ENCODE measurements at places on chromosomes 2 and 18.

DNA sequence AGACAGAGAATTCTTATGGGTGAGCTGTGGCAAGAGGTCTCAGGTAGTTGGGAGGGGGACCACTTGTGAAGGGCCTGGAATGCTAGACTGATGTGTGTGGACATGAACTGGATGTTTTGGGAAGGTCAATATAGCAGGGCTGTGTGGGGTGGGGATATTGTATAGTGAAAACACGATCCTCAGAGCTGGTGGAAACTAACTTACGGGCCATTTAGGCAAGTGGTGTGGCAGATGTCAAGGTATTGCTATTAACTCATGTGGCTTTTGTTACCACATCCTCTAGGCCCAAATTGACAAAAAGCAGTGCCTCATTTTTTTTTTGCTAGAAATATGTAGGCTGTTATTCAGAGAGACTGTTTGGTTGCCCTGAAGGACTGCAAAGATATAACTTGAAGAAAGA lies 8.0 kb upstream of the GALNT1 start:
- no peak for DNase-seq

DNA sequence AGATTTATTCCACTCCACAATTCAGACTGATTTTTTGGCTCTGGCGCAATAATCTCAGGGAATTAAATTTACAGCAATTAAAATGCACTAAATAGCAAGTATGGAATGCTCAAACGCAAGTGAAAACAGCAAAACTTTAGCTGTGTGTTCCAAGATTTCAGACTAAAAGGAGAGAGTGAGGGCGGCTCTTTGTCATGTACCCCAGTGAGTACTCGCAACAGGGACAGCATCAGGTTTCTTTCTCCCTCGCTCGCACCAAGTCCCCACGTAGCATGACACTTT lies 1.1 kb downstream of the ROCK2 start:
- DNase-seq = no peak

DNA sequence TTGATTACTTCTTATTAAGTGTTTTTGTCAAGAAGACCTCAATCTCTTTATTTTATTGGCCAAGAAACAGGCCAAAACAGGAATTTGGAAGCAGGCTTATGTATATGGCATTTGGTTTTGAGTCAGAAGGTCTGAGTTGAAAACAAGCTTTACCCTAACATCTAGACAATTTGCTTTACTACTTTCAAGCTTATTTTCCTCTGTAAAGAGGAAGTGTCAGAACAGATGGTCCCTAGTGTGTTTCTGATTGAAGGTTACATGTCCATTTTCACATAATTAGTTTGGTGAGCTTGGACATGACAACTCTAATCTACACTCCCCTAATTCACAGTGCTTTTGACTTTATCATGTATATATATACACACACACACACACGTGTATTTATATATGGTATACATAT lies 19.8 kb upstream of the MAP4K4 start:
- no peak for DNase-seq

- no peak for DNase-seq
These were observed 26.8 kb upstream of the NEDD4L start for GRCh38 chr18:58017267-58017666.

DNA sequence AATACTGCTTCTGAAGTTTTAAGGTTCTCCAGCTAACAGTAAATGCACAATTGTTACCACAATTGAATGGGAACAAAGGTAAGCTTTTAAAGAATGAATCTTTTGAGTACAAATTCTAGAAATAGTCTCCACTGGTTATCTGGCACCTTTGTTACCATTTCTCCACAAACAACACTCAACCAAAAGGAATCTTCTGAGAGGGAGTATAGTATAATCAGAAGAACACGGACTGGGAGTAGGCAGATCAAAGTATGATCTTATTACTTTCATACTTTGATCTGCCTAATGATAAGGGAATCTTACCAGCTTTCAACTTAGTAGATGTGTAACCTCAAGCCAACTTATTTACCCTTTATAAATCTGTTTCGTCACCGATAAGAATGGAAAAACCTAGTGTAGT lies 1.4 kb downstream of the CEP76 start:
- no peak for DNase-seq

GRCh38 chr2:15700599-15701340 lies 109.1 kb downstream of the DDX1 start:
- no peak for DNase-seq

GRCh38 chr18:5995626-5996025 lies 100.3 kb upstream of the TMEM200C start:
- no peak for DNase-seq

GRCh38 chr2:37343537-37344434 lies 644 bp upstream of the QPCT start:
- DNase-seq = no peak

DNA sequence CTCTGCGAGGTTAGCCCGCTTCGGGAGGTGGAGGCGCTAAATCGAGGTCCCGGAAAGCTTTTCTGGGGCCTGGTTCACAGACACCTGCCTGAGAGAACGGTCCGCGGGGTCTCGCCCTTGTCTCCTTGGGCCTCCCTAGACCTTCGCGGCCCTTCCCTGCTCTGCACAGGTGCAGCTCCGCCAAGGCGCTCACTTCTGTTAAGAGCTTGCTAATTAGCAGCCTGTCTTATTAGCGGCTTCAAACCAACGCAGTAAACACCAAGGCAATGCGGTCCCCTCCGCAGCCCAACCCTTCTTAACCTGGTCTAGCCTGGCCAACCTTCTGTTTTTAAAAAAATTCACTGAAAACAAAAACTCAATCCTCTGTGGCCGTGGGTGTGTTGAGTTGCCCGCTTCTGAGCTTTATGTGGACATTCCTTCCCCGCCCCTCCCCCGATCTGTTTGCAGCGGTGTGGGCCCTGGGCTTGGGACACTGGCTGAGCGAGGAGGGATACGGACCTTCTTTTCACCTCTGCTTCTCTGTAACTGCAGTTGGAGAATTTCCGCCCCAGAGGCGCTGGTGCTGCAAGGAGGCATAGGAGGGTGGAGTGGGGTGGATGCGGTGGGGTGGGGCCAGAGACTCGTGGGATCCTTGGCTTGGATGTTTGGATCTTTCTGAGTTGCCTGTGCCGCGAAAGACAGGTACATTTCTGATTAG lies 3.4 kb upstream of the HOXD4 start:
- DNase-seq = no peak

DNA sequence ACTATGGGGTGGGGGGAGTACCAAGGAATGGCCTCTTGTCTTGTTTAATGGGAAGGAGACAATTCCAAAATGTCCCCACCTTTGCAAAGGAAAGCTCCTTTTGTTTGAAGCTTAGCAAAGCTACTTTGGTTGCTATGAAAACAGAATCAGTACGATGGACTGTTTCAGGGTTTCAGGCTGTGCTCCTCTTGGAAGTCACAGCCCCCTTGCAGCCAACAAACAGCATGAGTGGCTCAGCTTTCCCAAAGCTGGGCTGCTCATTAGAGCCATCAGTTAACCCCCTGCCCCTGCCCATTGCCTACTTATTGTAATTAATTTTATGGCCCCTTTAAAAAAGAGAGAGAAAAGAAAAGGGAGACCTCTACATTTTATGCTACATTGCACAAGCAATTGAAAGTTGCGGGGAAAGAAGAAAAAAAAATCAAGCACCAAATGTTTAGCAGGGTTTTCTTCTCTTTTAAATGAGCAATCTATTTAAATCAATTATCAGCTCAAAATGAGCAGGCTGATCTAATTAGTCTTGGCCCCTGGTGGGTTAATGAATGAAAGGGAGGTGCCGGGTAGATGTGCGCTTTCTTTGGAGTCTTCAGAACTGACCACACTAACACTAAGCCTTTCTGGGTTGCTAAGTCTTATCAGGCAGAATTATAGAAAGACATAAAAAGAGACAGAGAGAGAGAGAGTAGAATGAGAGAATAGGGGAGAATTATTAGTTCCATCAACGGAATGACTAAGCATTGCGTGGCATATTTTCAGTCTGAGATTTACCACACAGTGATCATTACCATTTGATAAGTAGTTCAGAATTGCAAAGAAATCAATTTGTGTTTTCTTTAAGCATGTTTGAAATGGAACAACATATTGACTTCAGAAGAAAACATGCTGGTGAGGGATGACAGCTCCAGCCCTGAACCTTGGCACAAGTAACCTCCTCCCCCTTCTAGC lies 284.9 kb downstream of the INSIG2 start:
- no peak for DNase-seq

DNA sequence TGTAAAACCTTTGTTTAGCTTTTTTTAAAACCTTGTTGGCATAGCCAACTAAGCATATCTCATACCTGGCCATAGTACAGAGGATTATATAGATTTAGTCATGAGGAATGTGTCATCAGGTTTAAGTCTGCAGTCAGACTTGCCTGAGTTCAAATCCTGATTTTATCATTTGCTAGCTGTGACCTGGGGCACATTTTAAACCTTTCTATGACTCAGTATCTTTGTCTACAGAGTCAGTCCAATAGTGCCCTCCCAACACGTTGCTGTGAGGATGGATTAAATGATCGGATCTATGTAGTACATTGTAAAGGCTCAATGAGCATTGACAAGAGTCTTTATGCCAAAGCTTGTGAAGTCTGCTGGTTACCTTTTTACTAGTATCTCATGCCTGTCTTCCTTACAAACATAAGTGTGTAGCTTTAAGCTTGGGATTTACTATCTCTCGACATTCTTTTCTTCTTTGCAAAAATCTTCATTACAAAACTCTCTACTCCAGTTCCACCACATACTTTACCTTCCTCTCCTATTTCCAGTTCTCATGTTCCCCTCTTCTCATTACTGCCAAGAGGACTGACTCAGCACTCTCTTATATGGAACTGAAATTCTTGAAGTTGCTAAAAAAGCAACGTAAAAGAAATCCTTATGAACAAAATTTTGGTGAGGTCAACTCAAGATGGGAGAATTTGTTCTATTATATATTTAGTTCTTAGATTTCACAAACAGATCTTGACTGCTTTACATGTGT lies 68.1 kb upstream of the RBMS1 start:
- no peak for DNase-seq

DNA sequence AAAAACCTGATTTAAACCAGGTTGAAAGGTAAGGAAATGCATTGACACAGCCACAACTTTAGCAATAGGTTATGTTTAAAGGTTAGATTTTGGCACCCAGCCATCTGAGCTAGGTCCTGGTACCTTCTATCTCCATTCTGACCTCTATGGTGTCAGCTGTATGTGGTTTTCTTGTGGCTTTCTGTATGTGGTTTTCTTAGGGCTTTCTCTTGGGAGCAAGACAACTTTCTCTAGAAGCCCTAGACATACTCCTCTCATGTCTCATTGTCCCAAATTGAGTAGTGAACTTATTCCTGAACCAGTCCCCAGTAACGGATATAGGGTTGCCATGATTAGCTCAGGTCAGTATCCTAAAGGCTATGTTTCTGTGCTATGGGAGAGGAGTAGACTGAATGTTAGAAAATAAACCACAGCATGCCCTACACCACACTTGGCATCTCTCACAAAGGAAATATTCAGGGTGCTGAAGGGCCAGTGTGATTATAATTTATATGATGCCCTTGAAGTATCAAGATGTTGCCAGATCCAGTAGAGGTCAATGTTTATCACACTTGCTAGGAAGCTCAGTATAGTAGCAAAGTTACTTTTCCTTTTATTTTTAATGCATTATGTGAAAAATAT lies 176.1 kb downstream of the CAPN13 start:
- DNase-seq = no peak

GRCh38 chr18:38491195-38491594 lies 925.6 kb upstream of the CELF4 start:
- DNase-seq = no peak

GRCh38 chr2:203383038-203383437 lies 54.8 kb downstream of the ABI2 start:
- no peak for DNase-seq

DNA sequence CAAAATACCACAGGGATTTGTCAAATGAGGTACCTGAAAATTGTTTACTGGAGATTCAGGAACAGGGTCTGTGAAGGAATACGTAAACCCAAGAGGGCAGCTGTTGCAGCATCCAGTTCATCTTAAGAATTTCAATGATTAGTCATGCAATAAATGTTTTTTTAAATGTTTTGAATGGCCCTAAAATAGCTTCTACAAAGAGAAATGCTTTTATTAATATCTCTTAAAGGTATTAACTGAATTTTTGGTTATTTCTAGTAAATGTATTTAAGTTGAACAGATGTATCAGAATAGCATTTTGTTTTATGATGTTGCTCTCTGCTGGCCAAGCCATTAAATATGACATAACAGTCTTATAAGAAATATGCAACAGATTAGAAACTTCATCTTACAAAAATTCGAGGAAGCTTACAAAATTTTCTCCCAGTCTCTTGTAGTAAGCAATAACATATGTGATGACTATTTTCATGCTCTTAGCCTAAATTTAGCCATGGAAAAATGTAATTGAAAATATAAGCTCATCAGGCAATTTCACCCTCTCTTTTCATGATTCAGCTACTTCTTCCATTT lies 863.9 kb downstream of the SUCLG1 start:
- DNase-seq = no peak

DNA sequence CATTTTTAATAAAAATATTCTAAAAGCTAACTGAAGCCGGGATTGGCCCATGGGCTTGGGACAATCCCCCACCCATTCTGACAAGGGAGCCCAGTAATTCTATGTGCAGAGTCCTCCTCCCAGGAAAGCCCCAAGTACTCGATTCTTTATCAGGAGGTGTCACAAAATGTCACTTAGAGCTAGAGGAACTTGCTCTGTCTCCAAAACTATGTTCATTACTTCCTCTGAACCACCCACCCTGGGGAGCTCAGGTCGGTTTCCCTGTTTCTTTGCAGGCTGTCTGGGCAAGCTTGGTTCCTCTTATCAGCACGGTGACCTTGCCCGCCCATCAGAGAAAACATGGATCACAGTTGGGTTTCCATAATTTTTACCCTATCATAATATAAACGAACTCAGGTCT lies 430.6 kb upstream of the ID2 start:
- DNase-seq = no peak

DNA sequence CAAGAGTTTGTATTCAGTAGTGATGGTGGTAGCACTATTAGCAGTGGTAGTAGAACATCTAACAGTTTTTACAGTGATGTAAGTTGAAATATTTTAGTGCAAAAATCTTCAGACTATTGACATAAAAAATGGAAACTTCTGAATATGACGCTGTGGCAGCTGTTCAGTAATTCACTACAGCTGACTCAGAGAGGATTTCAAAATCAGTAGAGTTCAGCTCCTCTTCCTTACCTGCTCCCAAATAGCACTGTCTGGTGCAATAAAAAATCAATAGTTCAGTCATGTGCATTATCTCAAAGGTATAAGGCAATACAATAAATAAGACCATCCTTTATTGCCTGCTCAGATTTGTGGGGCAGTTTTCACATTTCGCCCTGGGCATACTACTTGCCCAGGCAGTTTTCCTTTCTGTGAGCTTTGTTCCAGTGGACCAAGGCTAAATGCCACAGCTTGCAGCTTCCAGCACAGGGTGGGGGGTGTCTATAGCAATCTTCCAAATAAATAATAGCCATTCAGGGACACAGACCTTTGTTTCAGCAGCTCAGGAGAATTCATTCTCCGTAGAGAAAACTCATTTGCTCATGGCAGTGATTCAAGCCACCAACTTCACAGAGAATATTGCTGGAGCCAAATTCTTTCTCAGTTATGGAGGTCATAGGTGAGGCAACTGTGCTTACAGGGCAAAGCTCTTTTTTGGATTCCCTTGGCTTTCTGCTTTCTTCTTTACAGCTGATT lies 33.9 kb upstream of the GORASP2 start:
- no peak for DNase-seq
